ENCODE measurements at places on chromosomes 1 and 21. TPM values are rescaled to one million over a fixed set of nuclear protein-coding genes. Genes with fewer than 3 reads are reported as not detected.

BRWD1 gene
- polyA plus RNA-seq, result 27.7 TPM

DNA sequence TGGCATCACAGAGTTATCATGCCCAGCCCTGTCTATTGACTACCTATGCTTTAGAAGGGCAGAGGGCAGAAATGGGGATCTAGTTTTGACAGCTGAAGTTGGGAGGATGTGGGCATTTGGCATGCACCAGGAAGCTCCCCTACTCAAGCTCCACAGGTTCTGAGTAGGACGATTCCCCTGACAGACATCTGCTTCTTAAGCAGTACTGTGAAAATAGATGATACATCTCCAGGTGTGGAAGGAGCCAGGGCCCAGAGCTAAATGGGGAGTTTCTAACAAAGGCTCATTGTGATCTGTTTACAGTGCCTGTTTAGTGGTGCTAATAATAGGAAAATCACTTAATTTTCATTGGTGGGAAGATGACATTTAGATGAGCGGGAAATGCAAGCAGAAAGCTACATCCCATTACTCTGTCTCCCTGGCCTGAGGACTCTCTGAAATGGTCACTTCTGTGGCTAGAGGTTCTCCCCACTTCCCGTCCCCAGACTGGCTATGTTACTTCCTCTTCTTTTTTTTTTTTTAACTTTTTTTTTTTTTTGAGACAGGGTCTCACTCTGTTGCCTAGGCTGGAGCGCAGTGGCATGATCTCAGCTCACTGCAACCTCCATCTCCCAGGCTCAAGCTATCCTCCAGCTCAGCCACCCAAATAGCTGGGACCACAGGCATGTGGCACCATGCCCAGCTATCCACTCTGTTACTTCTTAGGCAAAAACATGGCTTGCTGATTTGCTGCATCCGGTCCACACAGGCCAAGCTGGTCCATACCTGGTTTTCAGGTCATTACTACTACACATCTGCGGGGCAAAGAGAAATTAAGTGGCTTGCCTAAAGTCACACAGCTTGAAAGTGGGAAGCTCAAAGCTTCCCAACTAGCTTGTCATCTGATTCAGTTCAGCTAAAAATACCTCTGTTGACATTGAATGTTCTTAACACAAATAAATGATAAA lies 23.2 kb upstream of the CNIH3 start:
- peak; percentile 13 for DNase-seq

DNA sequence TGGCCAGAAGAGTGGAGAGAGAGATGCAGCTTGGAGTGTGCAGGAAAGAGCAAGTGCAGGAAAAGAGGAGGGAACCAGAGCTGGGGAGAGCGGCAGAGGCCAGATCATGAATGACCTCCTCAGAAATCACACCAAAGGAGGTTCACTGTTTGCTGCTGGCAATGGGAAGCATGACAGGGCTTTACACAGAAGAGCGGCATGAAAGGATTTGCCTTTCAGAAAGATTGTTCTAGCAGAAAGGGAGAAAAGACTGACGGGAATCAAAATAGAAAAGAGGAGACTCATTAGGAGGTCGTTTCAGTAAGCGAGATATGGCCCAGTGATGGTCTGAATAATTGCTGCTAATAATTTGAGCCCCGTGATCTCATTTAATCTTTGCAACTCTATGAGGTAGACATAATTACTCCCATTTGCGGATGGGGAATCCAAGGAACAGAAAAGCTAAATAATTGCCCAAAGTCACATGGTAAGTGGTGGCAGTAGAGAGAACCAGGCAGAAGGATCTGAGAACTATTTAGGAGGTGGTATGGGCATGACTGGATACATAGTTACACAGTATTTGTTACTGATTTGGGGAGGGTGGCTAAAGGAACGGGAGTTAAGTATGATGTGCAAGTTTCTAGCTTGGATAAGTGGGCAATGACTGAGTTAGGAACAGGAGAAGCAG lies 12.5 kb upstream of the HNRNPR start:
- DNase-seq, result no peak

DNA sequence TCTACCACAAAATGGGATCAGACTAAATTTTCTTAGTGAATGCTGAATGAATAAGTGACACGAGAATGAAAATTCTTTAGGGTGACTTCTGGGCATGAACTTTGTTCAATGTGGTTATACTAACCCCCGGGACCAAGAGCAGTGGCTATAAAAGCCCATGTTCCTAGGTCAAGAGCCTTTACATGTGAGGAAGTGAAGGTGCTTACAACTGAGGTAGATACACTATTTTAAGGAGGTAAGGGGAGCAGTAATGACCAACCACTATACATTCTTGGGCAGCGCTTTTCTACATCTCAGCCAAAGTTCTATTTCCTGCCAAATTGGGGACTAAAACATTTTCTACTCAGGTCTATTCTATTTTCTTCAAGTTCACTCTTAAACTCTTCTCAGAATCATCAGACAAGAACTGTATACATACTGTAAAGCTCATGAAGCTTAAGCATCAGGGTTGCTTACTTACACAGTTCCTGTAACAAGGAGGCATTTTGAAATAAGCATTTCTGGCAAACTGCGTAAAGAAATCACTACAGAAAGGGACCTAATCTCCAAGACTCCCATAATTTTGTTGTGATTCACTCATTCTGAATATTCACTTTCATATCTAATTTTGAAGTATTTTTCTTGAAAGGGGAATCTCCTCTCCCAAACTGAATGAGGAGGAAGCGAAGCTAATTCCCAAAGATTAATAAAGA lies 8.5 kb upstream of the ARHGAP29 start:
- DNase-seq, result no peak

GRCh38 chr1:236751935-236752334 lies 43.2 kb upstream of the MTR start:
- DNase-seq, result no peak

GRCh38 chr1:222772996-222773379 lies 36.0 kb downstream of the FAM177B start:
- peak; percentile 70 for DNase-seq

TPTE gene
- not detected for polyA plus RNA-seq
